Sigmoid colon (tissue), 7 donors: ENCODE measurements at places on chromosomes 11 and 22. TPM values are rescaled to one million over a fixed set of nuclear protein-coding genes. Genes with fewer than 3 reads are reported as not detected.

GRCh38 chr11:85821636-85822035 is 10.7 kb upstream of the SYTL2 start:
- H3K36me3 ChIP-seq: no peaks in the 10 kb centered on the region
- H3K4me3 ChIP-seq: no peak overlapping the region
- H3K4me1 ChIP-seq: peaks cover 11% of the 10 kb centered on the region
- no peak overlapping the region for H3K27ac ChIP-seq

DNA sequence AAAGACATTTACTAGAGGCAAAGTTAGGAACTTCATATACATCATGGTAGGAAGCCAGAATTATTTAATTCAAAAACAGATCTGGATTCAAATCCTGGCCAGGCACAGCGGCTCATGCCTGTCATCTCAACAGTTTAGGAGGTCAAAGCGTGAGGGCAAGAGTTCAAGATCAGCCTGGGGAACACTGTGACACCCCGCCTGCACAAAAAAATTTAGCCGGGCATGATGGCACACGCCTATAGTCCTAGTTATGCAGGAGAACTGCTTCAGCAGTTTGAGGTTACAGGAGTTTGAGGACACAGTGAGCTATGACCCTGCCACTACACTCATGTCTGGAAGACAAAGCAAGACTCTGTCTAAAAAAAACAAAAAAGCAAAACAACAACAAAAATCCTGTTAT is 8.9 kb downstream of the MRTFA start:
- H3K36me3 ChIP-seq: no peaks in the 10 kb centered on the region
- H3K27ac ChIP-seq: no peak overlapping the region
- H3K4me3 ChIP-seq: no peak overlapping the region
- no peaks in the 10 kb centered on the region for H3K27me3 ChIP-seq
- H3K4me1 ChIP-seq: peaks cover 21% of the 10 kb centered on the region

- H3K27me3 ChIP-seq: no peaks in the 10 kb centered on the region
- no peak overlapping the region for H3K4me3 ChIP-seq
- no peaks in the 10 kb centered on the region for H3K36me3 ChIP-seq
- H3K4me1 ChIP-seq: no peaks in the 10 kb centered on the region
Observed at GRCh38 chr11:92050305-92050704, 174.3 kb upstream of the FAT3 start.

Gene CLDN5
- 88.9 TPM for total RNA-seq

DNA sequence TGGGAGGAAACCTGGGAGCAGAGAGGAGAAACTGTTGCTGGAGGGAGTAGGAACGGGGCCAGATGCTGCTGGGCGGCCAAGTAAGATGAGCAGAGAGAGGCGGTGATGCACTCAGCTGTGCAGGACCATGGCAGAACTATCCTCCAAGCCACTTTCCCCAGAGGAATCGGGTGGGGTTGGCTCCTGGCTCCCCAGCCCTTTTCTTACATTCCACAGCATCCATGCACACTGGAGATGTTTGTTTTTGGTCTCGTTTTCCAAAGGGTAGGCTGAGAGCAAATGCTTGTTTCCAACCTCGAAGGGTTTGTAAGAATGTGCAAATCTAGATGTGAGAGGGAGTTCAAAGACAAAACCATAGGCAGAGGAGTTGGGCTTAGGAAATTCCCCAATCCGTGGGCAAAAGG is 73.2 kb downstream of the DBX1 start:
- no peak for DNase-seq
- H3K27ac ChIP-seq: no peak overlapping the region
- H3K36me3 ChIP-seq: peaks cover 84% of the 10 kb centered on the region
- H3K4me1 ChIP-seq: no peaks in the 10 kb centered on the region

DNA sequence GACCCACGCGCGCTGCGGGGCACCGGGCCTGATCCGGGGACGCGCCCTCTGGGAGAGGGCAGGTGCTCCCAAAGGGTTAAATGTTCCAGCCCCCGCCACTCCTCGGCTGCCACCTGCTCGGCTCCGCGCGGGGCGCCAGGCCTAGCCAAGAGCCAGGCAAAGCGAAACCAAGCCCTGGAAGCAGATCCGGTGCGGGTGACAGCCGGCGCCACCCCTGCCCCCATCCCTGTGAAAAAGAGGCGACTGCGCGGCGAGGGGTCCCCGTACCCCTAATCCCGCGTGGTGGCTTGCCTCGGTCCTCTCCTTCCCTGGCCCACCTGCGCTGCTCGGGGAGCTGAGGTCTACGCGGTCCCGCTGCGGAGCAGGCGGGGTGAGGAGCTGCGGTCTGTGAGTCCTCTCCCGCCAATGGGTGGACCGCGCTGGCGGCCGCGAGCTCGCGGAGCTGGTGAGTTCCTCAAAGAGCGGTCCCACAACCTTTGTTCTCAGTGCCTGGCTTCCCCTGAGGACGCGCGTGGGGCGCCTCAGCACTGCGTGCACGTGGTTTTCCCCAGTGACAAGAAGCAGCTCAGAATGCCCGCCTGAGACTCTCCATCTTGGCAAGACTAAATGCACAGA is at the start of gene ME3:
Gene ME3 (minus strand): TSS at position 610 of the 615 bp plus-strand sequence.
- peak; percentile 89 for DNase-seq
- peak within 1 kb of the TSS; percentile 88 for H3K27ac ChIP-seq
- peaks cover 47% of the 10 kb centered on the region for H3K4me1 ChIP-seq
- H3K36me3 ChIP-seq: no peaks in the 10 kb centered on the region
- peak within 1 kb of the TSS; percentile 75 for H3K4me3 ChIP-seq

DNA sequence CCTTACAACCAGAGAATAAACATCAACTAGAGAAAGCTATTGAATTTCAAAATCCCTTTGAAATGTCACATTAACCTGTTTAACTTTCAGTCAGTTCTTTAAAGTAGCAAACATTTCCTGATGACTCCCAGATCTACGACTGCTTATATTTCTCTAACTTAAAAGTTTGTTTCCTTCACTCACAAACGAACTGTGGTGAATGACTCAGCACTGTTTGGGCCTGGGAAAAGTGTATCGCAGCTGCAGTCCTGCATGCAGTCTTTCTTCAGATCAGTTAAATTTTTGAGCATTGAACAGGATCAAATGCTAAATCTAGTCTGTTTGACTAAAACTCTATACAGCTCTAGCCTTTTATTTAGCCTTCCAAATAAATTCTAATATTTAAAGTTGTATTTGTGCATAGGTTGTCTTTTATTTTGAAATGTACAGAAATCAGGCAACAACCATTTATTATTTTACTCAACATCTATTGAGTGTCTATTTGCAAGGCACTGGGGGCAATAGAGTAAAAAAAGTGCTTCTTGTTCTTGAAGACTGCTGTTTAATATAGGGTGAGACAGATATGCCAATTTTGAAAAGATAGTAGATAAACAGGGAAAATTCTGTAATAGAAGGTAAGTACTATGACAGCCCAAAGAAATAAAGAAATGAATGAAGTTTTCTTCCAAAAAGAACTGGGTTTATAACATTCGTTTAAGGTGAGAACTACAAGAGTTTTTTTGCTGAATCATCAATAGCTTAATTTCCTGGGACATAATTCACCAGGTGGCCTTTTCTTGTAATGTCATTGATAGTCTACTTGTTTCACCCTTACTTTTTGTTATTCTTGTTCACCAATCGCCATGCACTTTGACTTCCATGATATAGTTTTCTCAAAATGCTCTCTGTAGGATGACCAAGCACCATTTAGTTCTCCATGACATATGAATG is 235.4 kb downstream of the METTL15 start:
- DNase-seq: no peak
- no peaks in the 10 kb centered on the region for H3K27me3 ChIP-seq
- no peak overlapping the region for H3K4me3 ChIP-seq
- H3K4me1 ChIP-seq: peaks cover 4% of the 10 kb centered on the region
- H3K36me3 ChIP-seq: no peaks in the 10 kb centered on the region

DNA sequence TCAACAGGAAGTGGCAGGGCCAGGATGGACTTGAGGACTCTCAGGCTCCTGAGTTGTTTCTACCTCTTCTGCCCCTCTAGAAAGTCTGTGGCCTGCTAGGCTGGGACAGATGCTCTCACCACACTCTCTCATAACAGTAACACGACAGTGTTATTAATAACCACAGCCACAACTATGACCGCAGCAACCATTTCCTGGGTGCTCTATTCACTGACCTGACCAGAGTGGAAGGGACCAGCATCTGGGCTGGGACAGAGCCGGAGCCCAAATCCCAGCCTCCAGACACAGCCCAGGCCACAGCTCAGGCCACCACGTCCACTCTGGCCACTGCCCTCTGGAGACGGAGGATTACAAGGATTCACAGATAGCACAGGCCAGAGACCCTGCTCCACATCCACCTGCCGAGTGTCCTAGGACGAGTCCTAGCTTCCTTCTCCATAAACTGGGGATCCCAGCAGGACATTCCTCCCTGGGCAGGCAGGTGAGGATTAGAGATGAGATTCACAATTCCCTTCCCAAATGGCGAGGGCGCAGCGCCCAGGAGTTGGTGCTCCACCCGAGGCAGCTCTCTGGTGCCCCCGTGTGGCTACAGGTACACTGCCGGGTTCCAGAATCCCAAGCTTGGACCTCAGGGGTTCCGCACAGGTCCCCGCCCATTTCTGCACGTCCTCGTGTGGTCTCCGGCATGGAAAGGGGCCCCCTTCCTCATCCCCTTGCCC is 7.1 kb downstream of the PNPLA5 start:
- peaks cover 3% of the 10 kb centered on the region for H3K27me3 ChIP-seq
- DNase-seq: peak; percentile 61
- no peak overlapping the region for H3K27ac ChIP-seq
- H3K36me3 ChIP-seq: no peaks in the 10 kb centered on the region
- no peak overlapping the region for H3K4me3 ChIP-seq
- H3K4me1 ChIP-seq: no peaks in the 10 kb centered on the region

GRCh38 chr11:76266286-76267100 is 60.2 kb upstream of the WNT11 start:
- H3K27ac ChIP-seq: peak overlapping the region; percentile 75
- H3K4me3 ChIP-seq: no peak overlapping the region
- no peaks in the 10 kb centered on the region for H3K27me3 ChIP-seq
- H3K4me1 ChIP-seq: no peaks in the 10 kb centered on the region

Gene KCNK4
- 0.71 TPM for total RNA-seq

GRCh38 chr11:64120951-64121569 is 44.9 kb downstream of the MACROD1 start:
- no peaks in the 10 kb centered on the region for H3K36me3 ChIP-seq
- no peak overlapping the region for H3K4me3 ChIP-seq
- peak overlapping the region; percentile 58 for H3K27ac ChIP-seq
- peak; percentile 86 for DNase-seq

DNA sequence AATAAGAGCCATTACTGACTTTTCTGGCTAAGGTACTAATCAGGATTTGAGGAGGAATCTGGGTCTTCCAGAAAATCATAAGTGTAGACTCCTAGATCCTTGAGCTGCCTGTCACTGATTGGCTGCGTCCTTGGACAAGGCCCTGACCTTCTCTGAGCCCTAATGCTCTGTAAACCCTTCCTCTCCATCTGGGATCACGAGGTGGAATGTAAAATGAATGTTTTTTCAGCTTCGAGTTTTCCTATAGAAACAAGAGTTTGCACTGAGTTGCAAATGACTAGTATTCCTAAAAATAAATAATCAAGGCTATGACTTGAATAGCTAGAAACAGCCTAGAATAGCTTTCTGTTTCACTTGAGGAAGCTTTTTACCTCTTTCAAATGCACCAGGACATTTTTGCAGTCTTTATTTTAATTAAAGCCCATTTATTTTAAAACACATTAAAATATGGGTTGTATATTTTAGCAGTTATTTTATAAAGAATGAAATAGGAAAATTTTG is 1.1 kb upstream of the DIXDC1 start:
- no peak overlapping the region for H3K4me3 ChIP-seq
- H3K27ac ChIP-seq: peak overlapping the region; percentile 72
- no peaks in the 10 kb centered on the region for H3K27me3 ChIP-seq
- no peaks in the 10 kb centered on the region for H3K36me3 ChIP-seq

- peak overlapping the region; percentile 80 for H3K27ac ChIP-seq
- no peaks in the 10 kb centered on the region for H3K27me3 ChIP-seq
- DNase-seq: no peak
- no peaks in the 10 kb centered on the region for H3K4me1 ChIP-seq
- no peak overlapping the region for H3K4me3 ChIP-seq
Observed at GRCh38 chr11:68935066-68935465, 31.4 kb downstream of the IGHMBP2 start.

Gene SLC22A12
- total RNA-seq: not detected
